SK-N-SH (cell line): ENCODE measurements at places on chromosomes 5 and 9. TPM values are rescaled to one million over a fixed set of nuclear protein-coding genes. Genes with fewer than 3 reads are reported as not detected.

Gene CER1
- not detected in 2 replicates for polyA plus RNA-seq

Gene PROB1
- 0.44 and 0.62 TPM in 2 replicates for polyA plus RNA-seq

DNA sequence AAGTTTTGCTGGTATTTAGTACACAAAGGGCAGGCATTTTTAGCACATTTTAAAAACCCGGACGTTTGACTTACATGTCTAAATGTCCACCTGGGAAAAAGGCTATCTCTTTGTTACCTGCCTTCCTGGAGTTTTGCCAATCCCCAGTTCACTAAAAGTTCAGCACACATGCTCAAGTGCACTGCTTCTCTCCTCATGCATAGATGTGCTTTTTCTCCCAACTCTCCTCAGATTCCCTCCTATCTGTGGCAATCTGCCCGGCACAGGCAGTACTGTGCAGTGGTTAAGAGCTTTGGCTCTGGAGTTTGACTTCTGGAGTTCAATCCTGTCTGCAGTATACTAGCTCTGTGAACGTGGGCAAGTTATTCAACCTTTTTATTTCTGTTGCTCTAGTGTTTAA, 8.3 kb upstream of the CCNO start:
- DNase-seq = no peak

DNA sequence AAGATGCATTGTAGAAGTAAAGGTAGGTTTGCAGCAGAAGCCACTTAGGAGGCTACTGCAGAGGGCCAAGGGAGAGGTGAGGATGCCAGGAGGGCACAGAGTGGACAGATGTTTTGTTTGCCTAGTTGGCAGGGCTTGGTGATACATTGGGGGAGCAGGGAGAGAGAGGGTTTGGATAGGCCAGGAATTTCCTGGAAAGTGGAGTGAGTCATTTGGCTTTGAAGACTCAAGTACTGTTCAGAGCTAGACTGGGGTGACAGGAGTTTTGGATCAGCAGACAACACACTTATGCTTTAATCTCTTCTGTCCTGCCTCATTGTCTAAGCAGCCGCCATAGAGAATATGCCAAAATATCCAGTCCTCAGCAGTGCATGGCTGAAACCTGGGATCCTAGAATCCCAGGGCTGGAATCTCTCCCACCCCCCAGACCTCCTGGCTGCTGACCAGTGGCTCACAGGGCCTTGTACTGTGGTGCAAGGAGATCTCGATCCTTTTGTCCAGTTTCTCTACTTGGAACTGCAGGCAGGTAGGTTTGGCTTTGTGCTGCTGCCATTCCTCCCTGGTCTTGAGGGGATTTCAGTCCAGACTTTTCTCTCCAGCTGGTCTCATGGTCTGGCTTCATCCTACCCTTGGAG, 11.0 kb downstream of the TMEM268 start:
- no peak for DNase-seq

- no peak for DNase-seq
These were observed 584.6 kb upstream of the CDH18 start for GRCh38 chr5:20572614-20573013.

DNA sequence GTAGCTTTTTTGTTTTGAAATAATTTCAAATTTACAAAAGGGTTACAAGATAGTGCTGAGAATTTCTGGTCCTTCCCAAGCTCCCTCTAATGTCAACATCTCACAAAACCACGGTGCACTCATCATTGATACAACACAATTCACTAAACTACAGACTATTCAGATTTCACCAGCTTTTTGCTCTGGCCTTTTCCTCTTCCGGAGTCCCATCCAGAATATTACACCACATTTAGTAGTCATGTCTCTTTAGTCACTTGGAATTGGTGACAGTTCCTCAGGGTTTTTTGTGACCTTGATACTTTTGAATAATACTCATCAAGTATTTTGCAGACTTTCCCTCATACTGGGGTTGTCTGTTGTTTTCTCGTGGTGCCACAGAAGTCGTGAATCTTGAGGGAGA, 484.0 kb downstream of the GADD45G start:
- no peak for DNase-seq

- no peak for DNase-seq
These were observed 371.9 kb downstream of the CETN3 start for GRCh38 chr5:90037646-90038045.

GRCh38 chr9:118058227-118058626, 354.0 kb downstream of the TLR4 start:
- DNase-seq = no peak

GRCh38 chr9:70413464-70413798, 1.0 kb downstream of the KLF9 start:
- DNase-seq = peak; percentile 82

DNA sequence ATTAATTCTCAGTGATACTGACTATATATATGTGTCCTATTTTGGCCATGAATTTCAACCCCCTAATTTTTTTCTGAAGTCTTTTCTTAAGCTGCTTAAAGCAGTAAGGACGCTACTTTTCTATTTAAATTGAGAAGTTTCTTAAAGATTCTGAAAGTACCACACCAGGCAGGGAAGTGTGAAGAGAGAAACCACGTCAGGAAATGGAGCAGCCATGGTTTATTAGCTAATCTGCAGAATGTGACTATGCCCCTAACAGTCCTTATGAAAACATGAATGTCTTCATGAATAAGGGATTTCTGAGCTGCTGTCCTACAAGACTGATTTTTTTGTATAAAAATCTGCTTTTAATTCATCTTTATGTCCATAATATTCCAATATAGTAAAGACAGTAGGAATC, 1724.3 kb upstream of the C9orf72 start:
- DNase-seq = no peak
